ENCODE measurements at places on chromosomes 7 and 10.

DNA sequence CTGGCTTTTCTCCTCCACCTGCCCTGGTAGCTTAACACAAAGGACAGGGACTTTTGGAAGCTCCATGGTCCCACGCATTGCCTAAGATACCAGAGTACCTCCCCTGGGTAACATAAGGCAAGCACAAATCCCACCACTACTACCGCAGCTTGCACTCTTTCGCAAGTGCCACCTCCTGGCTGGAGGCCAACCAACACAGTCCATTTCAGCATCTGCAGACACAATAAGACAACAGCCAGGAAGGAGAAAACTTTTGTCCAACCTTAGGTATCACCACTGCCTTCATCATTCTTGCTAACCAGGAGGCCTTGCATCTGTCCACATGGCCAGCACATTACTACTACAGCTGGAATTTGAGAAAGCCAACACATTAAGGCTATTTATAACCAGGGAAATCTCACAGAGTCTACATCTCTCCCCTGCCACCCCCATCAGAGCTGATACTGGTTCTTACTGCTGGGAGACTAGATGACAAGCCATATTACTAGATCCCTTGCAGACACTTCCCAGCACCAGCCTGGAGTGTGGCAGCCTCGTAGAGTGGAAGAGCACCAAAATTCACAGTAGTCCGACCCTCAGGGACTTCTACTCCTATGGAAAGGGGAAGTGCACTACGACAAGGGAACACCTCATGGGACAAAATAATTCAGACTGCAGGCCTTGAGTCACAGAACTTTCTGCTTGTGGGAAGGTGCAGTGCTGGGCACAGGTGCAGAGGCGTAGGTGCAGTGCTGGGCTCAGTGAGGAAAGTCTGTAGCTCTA lies 39.8 kb upstream of the CDK13 start:
- no peak for DNase-seq

- no peak for DNase-seq
These were observed 34.1 kb upstream of the FOXL3 start for GRCh38 chr7:255721-256361.

- DNase-seq, result no peak
These were observed 71.8 kb upstream of the PIK3CG start for GRCh38 chr7:106793015-106793975.

DNA sequence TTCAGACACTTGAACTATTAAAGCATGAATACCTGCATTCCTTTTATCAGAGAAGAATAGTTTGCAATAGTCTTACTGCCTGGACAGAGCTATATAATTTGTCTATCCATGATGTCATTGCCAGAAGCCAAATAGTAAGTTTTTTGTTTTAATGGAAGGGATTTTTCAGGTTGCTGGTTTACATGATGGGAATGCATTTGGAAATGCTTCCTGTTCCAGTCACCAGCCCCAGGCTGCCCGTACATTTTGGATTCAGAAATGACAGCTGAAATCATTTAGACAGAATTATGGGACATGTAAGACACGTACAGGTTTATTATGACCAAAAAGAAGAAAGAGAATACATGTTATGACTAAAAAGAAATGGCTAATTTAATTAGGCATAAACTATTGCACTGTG lies 293.1 kb downstream of the CDK14 start:
- DNase-seq, result no peak

DNA sequence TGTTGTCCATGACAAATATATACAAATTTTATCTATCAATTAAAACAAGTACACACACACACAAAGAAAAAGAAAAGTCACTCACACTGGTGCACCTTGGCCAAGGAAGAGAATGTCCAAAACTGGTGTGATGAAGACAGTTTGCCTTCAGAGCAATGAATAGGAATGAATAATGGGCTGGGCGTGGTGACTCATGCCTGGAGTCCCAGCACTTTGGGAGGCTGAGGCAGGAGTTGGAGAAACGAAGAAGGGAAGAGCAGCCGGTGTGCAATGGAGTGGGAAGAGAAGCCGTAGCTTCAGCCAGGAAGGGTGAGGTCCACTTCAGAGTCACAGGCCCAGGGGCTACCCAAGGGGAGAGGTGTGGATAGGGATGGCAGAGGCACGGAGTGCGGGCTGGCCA lies 253.6 kb downstream of the CCSER2 start:
- DNase-seq, result no peak

- DNase-seq, result no peak
These were observed 85.4 kb downstream of the JAZF1 start for GRCh38 chr7:28095231-28095630.

- no peak for DNase-seq
These were observed 32.6 kb downstream of the USP6NL start for GRCh38 chr10:11578802-11579255.

DNA sequence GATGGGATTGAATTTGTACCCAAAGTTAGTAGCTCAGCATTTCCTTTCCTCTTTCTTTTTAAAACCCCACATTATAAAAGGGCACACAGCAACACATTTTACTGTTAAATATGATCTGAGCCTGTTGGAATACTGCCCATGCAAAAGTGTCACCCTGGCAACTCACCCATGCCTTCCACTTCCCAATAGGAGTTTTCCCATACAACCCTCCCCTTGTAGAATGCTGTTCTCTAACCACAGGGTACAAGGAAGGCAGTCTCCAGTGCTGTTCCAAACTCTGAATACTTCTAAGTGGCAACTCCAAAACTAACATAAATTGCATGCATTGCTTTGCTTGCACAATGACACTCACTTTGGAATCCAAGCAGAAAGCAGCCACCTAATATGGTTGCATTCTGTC lies 60.8 kb downstream of the NRCAM start:
- no peak for DNase-seq

GRCh38 chr7:73366990-73367389 lies 39.0 kb downstream of the FKBP6 start:
- no peak for DNase-seq

Measured in lung microvascular endothelial cell (primary cell).